ENCODE measurements at places on chromosomes 11 and 22.

DNA sequence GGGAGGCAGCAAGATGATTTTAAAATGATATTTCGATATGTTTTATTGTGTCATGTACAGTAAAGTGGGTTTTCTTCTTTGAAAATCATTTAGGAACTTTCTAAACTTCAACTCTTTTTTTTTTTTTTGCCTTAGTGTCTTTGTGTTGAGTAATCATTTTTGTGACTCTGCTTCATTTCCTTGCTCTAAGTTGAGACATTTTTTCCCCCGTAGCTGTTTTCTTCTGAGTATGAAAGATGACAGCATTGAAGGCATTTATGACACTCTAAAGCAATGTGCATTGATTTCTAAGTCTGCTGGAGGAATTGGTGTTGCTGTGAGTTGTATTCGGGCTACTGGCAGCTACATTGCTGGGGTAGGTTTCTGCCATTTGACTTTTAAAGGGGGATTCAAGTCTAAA lies 23.5 kb downstream of the RRM1 start:
- no peak for DNase-seq

DNA sequence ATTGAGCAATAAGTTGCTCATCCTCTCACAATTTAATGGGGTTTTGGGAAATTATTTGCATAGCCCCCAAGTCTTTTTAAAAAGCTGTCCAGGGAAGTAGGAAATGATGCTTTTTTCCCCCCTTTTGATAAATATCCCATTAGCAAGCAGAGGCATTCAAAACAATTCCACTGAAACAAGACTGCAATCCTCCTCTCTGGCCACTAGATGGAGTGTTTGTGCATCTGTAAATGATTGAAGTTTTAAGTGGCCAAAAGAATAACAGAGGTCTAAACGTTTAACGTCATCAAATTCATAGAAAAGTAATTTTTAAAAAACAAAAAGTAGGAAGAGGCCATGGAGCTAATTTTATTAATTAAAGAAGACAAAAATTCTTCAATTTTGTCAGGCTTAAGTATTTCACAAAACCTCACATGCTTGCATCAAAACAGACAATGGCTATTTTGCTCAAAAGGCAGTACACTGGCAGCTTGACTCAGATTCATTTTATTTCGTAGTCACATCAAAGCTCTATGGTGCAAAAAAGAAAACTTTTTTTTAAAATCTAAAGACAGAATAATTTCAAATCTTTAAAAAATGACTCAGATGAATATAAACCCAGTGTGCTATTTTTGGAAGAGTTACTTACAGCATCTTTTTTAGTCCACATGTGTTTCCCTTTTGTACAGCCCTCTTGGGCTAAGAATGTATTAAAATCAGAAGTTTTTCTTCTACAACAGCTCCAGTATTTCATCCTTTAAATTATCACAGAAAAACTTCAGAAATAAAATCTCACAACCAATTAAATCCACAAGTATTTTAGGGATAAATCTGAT lies 17.8 kb downstream of the CHORDC1 start:
- peak; percentile 45 for DNase-seq

DNA sequence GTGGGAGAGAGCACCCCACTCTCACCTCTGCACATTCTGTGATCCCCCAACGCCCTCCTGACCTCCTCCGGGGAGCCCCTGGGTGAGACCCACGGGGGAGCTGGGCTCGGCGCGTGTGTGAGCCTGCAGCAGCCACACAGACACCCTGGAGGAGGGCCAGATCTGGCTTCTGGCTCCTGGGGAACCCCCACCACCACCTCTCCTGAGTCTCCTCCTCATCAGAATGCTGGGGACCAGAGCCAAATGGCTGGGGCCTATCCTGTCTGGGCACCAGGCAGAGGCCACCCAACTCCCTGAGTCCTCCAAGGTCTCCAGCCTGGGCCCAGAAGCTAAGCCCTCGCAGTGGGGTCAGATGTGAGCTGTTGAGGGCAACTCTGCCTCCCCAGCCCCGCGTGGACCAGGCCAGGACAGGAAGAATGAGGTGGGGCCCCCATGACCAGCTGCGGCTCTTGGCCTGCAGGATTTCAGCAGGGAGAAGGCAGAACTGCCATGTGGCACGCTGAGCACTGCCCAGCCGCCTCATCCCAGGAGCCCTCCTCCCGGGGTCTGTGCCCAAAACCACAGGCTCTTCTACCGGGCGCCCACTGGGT lies 5.5 kb upstream of the PIM3 start:
- no peak for DNase-seq

- DNase-seq = no peak
These were observed 120.1 kb downstream of the INSC start for GRCh38 chr11:15234796-15235195.

DNA sequence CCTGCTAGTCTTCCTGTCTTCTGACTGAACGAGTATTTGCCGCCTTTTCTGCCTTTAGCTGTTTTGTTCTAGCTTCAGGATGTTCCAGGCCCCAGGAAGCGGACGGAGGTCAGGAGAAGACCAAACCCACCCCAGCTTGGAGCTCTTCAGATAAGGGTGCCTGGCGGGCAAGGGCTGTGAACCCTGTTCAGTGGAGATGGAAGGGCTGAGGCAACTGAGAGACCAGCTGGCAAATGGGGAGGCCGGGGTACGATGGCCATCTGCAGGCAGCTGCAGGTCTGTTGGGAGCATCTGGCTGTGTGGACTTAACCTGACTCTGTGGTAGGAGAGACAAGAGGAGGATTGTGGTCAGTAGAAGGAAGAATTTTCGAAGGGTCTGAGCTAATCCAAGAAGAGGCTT lies 95.6 kb downstream of the CHST1 start:
- no peak for DNase-seq

DNA sequence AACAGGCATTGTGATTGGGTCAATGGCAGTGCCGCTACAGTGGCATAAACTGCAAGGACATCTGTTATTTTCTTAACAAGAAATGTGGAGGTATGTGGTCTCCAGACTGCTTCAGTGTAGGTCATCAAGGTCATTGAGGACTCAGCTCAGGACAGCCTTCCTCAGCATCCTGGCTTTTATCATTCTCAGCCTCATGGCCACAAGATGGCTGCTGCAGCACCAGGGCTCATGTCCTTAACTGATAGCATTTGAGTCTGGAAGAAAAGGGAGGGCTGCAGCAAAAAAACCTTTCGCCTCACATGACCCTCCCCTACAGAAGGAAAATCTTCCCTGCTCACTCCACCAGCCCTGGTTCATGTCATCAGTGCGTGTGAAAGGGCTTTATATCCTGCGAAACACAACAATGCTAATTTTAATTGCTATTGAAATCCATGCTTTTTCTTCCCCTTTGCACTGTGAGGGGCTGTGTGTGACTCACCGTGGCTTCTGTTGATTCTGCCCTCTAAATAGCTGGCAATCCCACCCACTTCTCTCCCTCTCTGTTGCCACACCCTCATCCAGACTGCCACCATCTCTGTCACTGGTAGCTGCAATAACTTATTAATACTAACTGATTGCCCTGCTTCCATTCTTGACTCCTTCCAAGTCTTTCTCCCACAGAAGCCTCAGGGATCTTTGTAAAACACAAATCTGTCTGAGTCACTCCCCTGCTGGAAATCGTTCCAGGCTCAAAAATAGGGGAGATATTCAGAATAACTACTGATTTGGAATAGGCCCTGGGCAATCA lies 43.8 kb downstream of the CHRDL2 start:
- no peak for DNase-seq

DNA sequence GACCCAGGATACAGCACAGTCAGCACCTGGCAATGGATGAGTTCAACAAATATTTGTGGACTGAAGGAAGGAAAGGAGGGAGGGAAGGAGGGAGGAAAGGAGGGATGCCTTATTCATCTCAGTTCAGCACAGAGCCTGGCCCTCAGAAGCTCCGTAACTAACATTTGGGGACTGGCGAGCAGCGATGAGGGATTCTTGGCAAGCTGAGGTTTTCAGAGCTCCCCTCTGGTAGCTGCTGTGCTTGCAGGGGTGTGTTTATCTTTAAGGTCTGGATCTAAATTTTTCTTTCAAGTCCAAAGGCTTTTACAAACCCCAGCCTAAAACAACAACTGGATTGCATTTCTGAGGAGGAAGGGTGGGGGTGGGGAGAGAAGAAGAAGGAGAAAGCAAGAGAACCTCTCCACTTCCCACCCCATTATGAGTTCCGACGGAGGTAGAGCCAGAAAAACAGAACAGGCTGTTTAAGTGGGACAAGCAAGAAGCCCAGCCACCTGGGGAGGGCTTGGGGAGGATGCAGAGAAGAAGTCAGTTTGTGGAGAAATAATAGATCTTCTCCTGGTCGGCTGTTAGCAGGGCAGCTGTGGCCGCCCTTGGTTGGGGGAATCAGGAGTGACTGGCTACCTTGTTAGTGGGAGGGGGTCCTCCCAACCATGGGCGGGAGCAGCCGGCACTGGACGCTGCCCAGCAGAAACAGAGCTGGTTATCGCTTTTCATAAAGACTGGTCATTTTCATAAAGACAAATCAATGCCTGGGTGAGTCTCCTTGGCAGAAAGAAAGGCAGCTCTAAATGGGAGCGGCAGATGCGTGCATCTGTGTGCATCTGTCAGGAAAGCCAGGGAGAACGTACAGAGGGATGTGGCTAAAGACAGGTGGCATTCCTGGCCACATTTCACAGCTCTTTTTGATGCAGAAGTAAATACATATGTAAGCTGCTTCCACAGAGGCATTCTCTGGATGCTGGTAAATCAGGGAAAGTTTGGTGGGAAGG lies 78.0 kb downstream of the TSPAN18 start:
- no peak for DNase-seq

Data from HFF-Myc (cell line).